ENCODE measurements at places on chromosomes 7 and 10.

GRCh38 chr10:31393844-31394243, 74.8 kb downstream of the ZEB1 start:
- no peaks in the 10 kb centered on the region for H3K27me3 ChIP-seq
- no peak for DNase-seq
- peaks cover 30% of the 10 kb centered on the region for H3K4me1 ChIP-seq
- peaks cover 2% of the 10 kb centered on the region for H3K36me3 ChIP-seq
- H3K27ac ChIP-seq: peak overlapping the region; percentile 79

- no peaks in the 10 kb centered on the region for H3K36me3 ChIP-seq
- peak overlapping the region; percentile 96 for H3K4me3 ChIP-seq
- DNase-seq: peak; percentile 32
- peak overlapping the region; percentile 94 for H3K27ac ChIP-seq
These were observed 1.4 kb upstream of the OSBPL3 start for GRCh38 chr7:24981171-24981951.

DNA sequence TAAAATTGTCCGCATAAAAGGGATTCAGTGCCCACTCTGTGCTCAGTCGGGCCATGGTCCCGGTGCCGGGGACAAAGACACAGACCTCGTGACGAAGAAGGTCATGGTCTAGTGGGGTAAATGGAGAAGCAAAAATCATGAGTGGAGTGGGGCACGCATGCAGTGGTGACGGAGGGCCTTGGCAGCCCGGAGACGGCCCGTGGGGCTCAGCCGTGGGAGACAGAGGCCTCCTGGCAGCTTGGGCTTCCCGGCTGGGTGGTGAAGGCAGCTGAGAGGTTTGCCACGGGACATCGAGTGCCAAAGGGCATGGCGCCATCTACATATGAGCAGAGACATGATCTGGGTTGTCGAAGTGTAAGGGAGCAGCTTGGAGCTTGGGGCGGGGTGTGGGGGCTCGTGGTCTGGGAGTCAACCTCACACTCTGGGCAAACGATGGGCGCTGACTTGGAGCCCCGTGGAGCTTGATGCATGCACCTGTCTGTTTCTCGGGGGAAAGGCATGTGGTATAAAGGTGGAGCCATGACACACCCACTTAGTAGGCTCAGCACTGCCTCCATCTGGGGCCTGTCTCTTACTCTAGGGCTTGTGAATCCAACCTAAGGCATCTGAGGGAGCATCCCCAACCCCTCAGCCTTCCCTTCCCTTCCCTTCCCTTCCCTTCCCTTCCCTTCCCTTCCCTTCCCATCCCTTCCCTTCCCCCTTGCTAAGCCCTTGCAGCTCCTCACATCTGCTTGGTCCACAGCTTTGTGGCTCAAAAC, 151.0 kb upstream of the INSYN2A start:
- H3K36me3 ChIP-seq: no peaks in the 10 kb centered on the region
- peak overlapping the region; percentile 29 for H3K27ac ChIP-seq
- peaks cover 2% of the 10 kb centered on the region for H3K4me1 ChIP-seq
- DNase-seq: no peak

DNA sequence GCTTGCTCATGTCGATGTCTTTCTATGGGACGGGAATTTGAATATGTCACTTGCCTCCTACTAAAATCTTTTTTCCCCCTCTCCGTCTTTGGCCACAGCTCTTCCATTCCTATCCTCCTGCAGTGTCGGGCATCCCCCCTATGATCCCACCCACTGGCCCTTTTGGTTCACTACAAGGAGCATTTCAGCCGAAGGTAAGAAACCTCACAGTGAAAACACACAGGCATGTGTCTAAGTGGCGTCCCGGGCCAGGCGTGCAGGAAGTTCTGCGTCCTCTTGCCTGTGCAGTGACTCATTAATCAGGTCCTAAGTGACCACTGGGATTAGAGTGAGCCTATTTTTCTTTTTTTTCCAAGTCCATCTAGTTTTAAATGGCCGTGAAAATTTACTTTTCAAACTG, 360.5 kb upstream of the GALNT17 start:
- peaks cover 2% of the 10 kb centered on the region for H3K36me3 ChIP-seq
- H3K4me1 ChIP-seq: peaks cover 16% of the 10 kb centered on the region
- H3K4me3 ChIP-seq: no peak overlapping the region
- H3K27ac ChIP-seq: peak overlapping the region; percentile 2
- DNase-seq: no peak

GRCh38 chr10:93032105-93032808, 28.3 kb upstream of the CYP26C1 start:
- no peaks in the 10 kb centered on the region for H3K36me3 ChIP-seq
- H3K27ac ChIP-seq: peak overlapping the region; percentile 59
- no peaks in the 10 kb centered on the region for H3K27me3 ChIP-seq
- H3K4me1 ChIP-seq: peaks cover 5% of the 10 kb centered on the region

DNA sequence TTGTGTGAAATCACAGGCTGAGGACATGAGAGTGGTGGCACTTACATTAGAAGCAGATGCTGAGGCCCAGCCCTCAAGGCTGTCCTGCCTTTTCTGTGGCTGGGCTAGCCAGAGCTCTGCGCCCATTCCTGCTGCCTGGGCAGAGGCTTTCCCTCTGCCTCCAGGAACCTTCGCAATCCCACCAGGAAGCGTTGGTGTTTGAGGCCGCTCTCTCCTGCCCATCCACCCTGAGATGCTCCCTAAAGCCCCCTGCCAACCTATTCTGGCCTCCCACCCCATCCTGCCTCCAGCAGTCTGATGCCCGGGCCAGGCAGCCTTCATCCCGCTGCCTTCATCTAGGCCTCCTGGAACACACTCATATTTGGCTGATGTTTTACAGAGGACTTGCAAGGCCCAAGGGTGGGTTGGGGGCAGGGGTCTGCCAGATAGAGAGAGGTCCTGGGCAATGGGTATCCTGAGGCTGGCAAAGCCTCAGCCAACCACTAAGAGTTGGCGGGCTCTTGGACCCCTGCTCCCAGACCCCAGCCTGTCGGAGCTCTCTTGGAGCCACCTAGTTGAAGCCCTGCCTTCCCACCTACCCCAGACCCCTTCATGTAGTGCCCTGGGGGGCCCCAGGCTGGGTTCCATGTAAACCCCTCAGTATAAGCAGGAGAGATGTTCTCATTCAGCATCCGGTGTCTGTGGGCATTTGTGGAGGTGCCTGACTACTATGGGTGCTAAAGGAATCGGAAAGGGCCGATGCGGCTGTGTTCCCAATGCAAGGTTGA, 32.7 kb downstream of the LDB3 start:
- peaks cover 7% of the 10 kb centered on the region for H3K27me3 ChIP-seq
- H3K4me1 ChIP-seq: no peaks in the 10 kb centered on the region

GRCh38 chr7:1957471-1958225, 275.1 kb downstream of the MAD1L1 start:
- H3K36me3 ChIP-seq: peaks cover 2% of the 10 kb centered on the region
- H3K27ac ChIP-seq: no peak overlapping the region
- no peak overlapping the region for H3K4me3 ChIP-seq
- DNase-seq: no peak

- H3K4me1 ChIP-seq: no peaks in the 10 kb centered on the region
- DNase-seq: no peak
- no peak overlapping the region for H3K27ac ChIP-seq
These were observed 31.6 kb downstream of the CHRM2 start for GRCh38 chr7:136900005-136900404.

- H3K27ac ChIP-seq: no peak overlapping the region
- H3K36me3 ChIP-seq: peaks cover 2% of the 10 kb centered on the region
- no peak for DNase-seq
- peaks cover 40% of the 10 kb centered on the region for H3K27me3 ChIP-seq
- no peak overlapping the region for H3K4me3 ChIP-seq
These were observed 21.6 kb downstream of the TACC2 start for GRCh38 chr10:122010405-122011050.

- no peak for DNase-seq
- H3K27me3 ChIP-seq: peaks cover 44% of the 10 kb centered on the region
- no peak overlapping the region for H3K4me3 ChIP-seq
- peaks cover 2% of the 10 kb centered on the region for H3K4me1 ChIP-seq
- no peak overlapping the region for H3K27ac ChIP-seq
These were observed 17.8 kb upstream of the WDR11 start for GRCh38 chr10:120833222-120833928.

GRCh38 chr7:5679048-5679812, 102.2 kb downstream of the RNF216 start:
- peaks cover 42% of the 10 kb centered on the region for H3K4me1 ChIP-seq
- DNase-seq: no peak
- no peaks in the 10 kb centered on the region for H3K36me3 ChIP-seq
- H3K27me3 ChIP-seq: no peaks in the 10 kb centered on the region
- no peak overlapping the region for H3K4me3 ChIP-seq

GRCh38 chr7:132295175-132295574, 281.1 kb downstream of the PLXNA4 start:
- H3K4me3 ChIP-seq: no peak overlapping the region
- H3K27me3 ChIP-seq: peaks cover 29% of the 10 kb centered on the region
- no peak overlapping the region for H3K27ac ChIP-seq
- DNase-seq: no peak
- peaks cover 2% of the 10 kb centered on the region for H3K36me3 ChIP-seq
